ENCODE measurements at places on chromosomes 12 and 14. TPM values are rescaled to one million over a fixed set of nuclear protein-coding genes. Genes with fewer than 3 reads are reported as not detected.

GRCh38 chr12:95859344-95859816, 628 bp downstream of the SNRPF start:
- DNase-seq: no peak
- H3K4me3 ChIP-seq: peak overlapping the region; percentile 33
- no peaks in the 10 kb centered on the region for H3K36me3 ChIP-seq
- peaks cover 17% of the 10 kb centered on the region for H3K4me1 ChIP-seq
- H3K27ac ChIP-seq: peak overlapping the region; percentile 76
- H3K27me3 ChIP-seq: no peaks in the 10 kb centered on the region

DNA sequence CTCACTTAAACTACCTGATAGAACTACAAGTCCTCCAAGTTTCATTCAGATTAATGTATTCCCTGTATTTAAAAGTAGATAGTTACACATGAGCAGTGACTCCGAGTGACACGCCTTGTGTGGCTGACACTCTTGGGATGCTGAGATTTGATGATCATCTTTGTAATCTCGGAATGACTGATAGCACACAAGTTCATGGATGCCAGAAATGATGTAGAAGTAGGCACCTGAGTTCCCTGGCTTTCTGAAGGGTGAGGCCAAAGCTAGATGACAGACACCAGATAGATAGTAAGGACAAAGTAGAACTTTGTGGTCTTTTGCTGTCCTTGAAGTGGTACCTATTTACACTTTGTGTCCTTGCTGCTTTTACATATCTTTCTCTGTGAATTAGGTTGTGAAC, 491.2 kb downstream of the PCNX1 start:
- H3K4me1 ChIP-seq: no peaks in the 10 kb centered on the region
- H3K36me3 ChIP-seq: no peaks in the 10 kb centered on the region
- no peak for DNase-seq
- no peaks in the 10 kb centered on the region for H3K27me3 ChIP-seq
- no peak overlapping the region for H3K27ac ChIP-seq
- no peak overlapping the region for H3K4me3 ChIP-seq

DNA sequence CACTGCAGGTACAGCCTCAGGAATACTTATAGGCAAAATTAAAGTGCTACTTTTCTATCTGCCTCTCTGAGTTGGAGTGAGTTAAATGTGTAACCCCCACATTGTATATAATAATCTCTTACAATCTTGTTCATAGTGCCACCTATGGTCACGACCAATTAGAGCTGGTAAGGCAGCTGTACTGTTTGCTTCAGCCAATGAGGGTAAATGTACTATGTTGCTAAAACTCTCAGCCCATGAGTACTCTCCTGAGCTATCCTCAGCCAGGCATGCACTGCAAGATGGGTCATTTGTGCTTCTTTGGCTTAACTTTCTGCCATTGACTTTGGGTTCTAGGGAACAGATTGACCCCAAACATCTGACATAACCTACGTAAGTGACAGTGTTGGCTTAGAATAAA, 15.0 kb upstream of the MDM2 start:
- no peak overlapping the region for H3K27ac ChIP-seq
- no peaks in the 10 kb centered on the region for H3K4me1 ChIP-seq
- no peak overlapping the region for H3K4me3 ChIP-seq
- H3K27me3 ChIP-seq: no peaks in the 10 kb centered on the region
- DNase-seq: peak; percentile 23

DNA sequence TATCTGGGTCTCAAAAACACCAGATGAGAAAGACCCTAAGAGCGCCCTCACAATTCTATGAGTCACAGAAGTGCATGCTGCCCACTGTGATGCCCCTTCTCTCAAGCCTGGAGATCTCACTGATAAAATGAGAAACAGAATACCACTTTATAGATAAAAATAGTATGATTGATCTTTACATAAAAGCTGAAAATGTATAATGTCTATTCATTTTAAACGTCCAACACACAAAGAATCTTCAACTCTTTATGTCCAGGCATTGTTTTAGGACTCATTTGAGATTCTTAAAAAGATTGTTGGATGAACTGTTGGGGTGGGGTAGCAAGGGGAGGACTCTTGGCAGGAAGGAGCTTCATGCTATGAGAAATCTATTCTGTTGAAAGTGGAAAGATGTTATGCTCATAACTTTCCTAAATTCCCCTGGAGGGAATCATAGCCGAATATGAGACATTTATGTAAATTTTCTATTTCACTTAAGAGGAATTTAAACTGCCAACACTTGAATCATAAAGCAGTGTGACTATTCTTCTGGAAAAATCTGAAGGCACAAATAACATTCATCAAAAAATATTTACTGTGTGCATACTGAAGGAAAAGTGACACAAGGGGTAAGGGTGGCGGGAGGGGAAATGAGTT, 174.6 kb downstream of the STXBP6 start:
- no peak for DNase-seq
- H3K27me3 ChIP-seq: no peaks in the 10 kb centered on the region
- peaks cover 6% of the 10 kb centered on the region for H3K4me1 ChIP-seq
- no peaks in the 10 kb centered on the region for H3K36me3 ChIP-seq

- peaks cover 14% of the 10 kb centered on the region for H3K4me1 ChIP-seq
- no peak overlapping the region for H3K4me3 ChIP-seq
- peak; percentile 62 for DNase-seq
- peak overlapping the region; percentile 9 for H3K27ac ChIP-seq
- H3K36me3 ChIP-seq: peaks cover 51% of the 10 kb centered on the region
Measured at GRCh38 chr12:122138181-122138580, 35.8 kb downstream of the IL31 start.

- no peak overlapping the region for H3K27ac ChIP-seq
- H3K27me3 ChIP-seq: no peaks in the 10 kb centered on the region
- H3K4me1 ChIP-seq: peaks cover under 1% of the 10 kb centered on the region
- no peak for DNase-seq
- H3K36me3 ChIP-seq: no peaks in the 10 kb centered on the region
Measured at GRCh38 chr12:96263449-96263902, 69.3 kb downstream of the ELK3 start.

GRCh38 chr14:91231446-91231845, 13.1 kb downstream of the GPR68 start:
- no peaks in the 10 kb centered on the region for H3K27me3 ChIP-seq
- peak overlapping the region; percentile 5 for H3K27ac ChIP-seq
- DNase-seq: no peak
- H3K36me3 ChIP-seq: no peaks in the 10 kb centered on the region
- no peaks in the 10 kb centered on the region for H3K4me1 ChIP-seq

GRCh38 chr14:79275292-79275655, 936.0 kb downstream of the DIO2 start:
- no peaks in the 10 kb centered on the region for H3K4me1 ChIP-seq
- H3K27me3 ChIP-seq: no peaks in the 10 kb centered on the region
- no peak for DNase-seq
- no peak overlapping the region for H3K4me3 ChIP-seq

DNA sequence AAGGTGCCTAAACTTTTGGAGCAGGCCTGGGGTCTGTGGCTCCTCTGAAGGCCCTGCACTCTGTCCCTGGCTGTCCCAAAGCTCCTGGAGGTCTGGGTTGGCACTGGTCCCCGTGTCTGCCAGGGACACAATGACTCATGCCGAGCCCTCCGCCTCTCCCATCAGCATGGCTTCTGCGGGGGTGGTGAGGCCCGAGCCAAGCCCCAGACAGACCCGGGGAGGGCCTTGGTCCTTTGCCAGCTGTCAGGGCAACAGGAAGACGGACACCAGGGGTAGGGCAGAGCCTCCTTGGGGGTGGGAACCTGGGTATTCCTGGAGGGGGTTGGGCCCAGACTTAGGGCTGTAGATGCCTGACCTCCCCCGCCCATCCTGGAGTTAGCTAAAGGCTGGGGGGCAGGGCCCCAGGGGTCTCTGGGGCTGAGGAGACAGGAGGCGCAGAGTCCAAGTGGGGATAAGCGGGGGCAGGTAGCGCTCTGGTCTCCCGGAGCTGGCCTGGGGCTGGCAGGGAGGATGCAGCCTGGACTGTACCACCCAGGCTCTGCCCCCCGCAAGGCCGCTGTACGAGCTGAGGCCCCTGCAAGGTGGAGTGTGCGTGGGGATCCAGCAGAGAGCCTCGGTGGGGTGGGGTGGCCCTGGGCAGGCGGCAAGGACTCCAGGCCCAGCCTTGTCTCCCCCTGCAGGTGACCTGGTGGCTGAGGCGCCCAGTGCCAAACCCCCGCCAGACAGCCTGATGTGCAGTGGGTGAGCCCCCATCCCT, 16.4 kb upstream of the PUS1 start:
- H3K27ac ChIP-seq: no peak overlapping the region
- H3K4me1 ChIP-seq: no peaks in the 10 kb centered on the region
- no peak overlapping the region for H3K4me3 ChIP-seq
- H3K36me3 ChIP-seq: peaks cover 68% of the 10 kb centered on the region
- peak; percentile 47 for DNase-seq

GRCh38 chr12:26614011-26614616, 218.9 kb downstream of the ITPR2 start:
- H3K4me1 ChIP-seq: no peaks in the 10 kb centered on the region
- no peak overlapping the region for H3K4me3 ChIP-seq
- H3K36me3 ChIP-seq: no peaks in the 10 kb centered on the region
- DNase-seq: peak; percentile 18

DNA sequence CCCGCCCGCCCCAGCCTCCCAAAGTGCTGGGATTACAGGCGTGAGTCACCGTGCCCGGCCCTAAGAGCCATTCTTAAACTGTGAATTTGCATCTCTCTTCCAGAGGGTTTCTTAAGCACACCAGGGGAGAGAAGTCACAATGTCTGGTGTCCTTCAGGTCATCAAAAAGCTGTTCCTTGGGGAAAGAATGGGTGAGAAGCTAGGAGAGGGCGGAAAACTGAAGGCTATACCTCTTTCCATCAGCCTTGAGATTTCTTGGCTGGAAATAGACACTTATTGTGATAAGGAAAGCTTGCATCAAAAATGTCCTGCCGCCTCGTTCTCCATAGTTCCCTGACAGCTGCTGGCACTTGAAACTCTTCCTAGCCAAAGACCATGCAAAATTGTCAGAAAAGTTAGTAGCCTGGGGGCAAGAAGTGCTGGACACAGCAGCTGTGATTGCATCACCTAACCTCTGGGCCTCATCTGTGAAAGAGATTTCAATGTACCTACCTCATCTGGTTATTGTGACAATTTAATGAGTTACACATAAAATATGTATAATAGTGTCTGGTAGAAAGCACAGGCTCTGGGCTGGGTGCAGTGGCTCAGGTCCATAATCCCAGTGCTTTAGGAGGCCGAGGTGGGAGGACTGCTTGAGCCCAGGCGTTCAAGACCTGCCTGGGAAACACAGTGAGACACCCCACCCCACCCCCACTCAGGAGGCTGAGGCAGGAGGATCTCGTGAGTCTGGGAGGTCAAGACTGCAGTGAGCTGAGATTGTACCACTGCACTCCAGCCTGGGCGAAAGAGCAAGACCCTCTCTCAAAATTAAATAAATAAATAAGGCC, 9.7 kb upstream of the UBC start:
- DNase-seq: no peak
- no peak overlapping the region for H3K27ac ChIP-seq
- no peak overlapping the region for H3K4me3 ChIP-seq
- peaks cover 25% of the 10 kb centered on the region for H3K4me1 ChIP-seq
- no peaks in the 10 kb centered on the region for H3K27me3 ChIP-seq
- no peaks in the 10 kb centered on the region for H3K36me3 ChIP-seq

- no peak for DNase-seq
- no peaks in the 10 kb centered on the region for H3K36me3 ChIP-seq
- no peak overlapping the region for H3K4me3 ChIP-seq
Measured at GRCh38 chr12:85956081-85956480, 82.0 kb downstream of the NTS start.

DNA sequence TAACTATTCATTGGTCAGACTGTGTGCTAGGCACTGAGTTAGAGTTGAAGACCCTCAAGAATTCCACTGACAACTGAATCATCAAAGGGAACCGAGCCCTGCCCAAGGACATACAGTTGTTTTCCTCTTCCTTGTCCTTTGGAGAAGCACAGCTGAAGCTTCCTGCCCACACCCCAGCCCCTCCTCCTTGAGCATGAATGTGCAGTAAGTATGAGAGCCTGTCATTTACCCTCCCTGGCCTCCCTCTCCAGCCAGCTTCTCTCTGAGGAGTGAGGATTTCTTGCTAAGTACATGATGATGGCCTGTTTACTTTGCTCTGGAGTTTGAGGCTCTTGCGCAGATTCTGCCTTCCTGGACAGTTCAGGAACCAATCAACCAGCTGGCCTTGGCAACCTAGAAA, 235.2 kb downstream of the CACNA1C start:
- no peak for DNase-seq
- no peaks in the 10 kb centered on the region for H3K36me3 ChIP-seq
- no peaks in the 10 kb centered on the region for H3K27me3 ChIP-seq
- no peak overlapping the region for H3K27ac ChIP-seq

- peaks cover 32% of the 10 kb centered on the region for H3K4me1 ChIP-seq
- no peak overlapping the region for H3K27ac ChIP-seq
- H3K4me3 ChIP-seq: no peak overlapping the region
- DNase-seq: no peak
- peaks cover 36% of the 10 kb centered on the region for H3K36me3 ChIP-seq
- H3K27me3 ChIP-seq: no peaks in the 10 kb centered on the region
Measured at GRCh38 chr12:121810234-121810817, 6.5 kb downstream of the SETD1B start.

DNA sequence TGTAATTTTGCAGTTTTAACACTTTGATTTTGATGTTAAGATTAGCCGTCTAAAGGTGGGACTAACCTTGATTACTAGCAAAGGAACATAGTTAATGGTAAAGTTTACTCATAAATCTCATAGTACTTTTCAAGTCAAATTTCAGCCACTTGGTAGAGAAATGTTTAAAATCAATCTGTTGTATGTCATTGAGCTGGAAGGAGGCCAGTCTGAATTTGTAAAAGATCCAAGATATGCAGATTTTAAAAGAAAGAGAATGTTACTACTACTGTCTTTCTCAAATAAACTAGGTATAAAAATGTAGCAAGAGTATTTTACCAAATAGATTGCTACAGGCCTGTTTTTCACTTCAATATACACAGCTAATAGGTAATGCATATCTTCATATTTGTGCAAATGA, 600.8 kb upstream of the SEL1L start:
- no peak for DNase-seq
- H3K27ac ChIP-seq: no peak overlapping the region
- H3K27me3 ChIP-seq: no peaks in the 10 kb centered on the region
- H3K4me1 ChIP-seq: no peaks in the 10 kb centered on the region
- no peak overlapping the region for H3K4me3 ChIP-seq
- no peaks in the 10 kb centered on the region for H3K36me3 ChIP-seq

GRCh38 chr14:103255555-103255954, 78.5 kb upstream of the EIF5 start:
- no peaks in the 10 kb centered on the region for H3K4me1 ChIP-seq
- no peaks in the 10 kb centered on the region for H3K36me3 ChIP-seq
- H3K4me3 ChIP-seq: no peak overlapping the region

Gene TAMALIN
- total RNA-seq: 14.0 TPM

Gene C1R
- total RNA-seq: 545 TPM

Gene CSRNP2
- 35.8 TPM for total RNA-seq

Gene OASL
- total RNA-seq: 1.4 TPM

Gene KERA
- not detected for total RNA-seq

Gene TAS2R7
- not detected for total RNA-seq

Gene FBXO33
- total RNA-seq: 36.3 TPM

Gene MANSC4
- not detected for total RNA-seq

Gene FAR2
- 3.2 TPM for total RNA-seq

Gene SERPINA3
- 96.2 TPM for total RNA-seq

Gene NYNRIN
- 12.4 TPM for total RNA-seq
